Activated CD8-positive, alpha-beta T cell treated with anti-CD3 and anti-CD28 coated beads, Interleukin-2, amount 10 ng/mL, durations not matched to agents 7 days and 5 days (primary cell): ENCODE measurements at places on chromosomes 1 and 21.

DNA sequence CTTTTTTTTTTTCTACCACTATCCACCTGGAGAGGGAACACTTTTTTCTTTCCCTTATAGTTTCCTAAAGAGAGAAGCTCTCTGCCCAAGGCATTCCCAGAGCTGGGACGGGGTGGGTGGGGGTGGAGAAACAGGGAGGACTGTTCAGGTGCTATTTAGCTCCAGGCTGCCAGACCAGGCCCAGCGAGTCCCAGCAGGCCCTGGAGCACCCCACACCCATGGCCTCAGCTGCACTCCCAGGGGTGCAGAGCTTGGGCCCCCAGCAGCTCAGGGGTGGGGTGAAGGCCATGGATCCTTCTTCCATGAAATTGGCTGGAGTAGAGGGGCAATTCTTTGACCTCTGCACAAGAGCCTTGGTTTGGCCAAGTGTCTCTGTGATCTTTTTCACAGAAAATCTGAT lies 4.1 kb downstream of the ETV3L start:
- DNase-seq: no peak

DNA sequence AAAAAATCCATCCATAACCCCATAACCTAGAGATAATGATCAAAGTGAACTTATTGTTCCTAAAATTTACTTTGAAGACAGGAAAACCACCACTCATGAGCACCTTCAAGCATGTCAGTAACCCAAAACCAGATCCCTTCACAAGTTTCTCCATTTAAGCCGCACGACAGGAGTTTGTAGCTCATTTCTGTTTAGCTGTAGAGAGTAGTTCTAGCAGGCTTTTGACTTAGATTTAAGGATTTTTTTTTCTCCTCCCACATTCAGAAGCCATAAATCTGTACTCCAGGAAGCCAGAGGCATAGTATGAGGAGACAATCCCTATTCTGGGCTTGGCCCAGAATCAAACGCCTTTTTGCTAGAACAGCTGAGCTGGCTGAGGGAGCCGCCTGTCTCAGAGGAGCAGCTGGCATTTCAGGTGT lies 25.6 kb downstream of the TOMM20 start:
- peak; percentile 44 for DNase-seq

DNA sequence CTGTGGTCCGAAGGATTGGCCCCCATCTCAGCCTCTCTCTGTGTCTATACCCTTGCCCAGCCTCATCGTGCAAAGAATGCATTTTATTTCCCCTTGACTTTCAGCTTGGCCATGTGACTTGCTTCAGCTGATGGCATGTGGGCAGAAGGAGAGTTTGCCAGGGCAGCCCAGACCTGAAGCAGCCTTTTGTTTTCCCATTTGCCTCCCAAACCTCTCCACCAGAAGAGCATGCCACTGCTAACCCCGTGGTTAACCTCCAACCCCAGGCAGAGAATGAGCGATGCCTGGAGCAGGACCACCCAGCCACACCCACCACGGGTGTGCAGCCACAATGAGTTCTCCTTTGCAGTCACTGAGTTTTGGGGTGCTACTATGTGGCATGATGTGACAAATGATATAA lies 136.4 kb downstream of the SETD4 start:
- DNase-seq: no peak

- no peak for DNase-seq
Measured at GRCh38 chr1:239389703-239390102, 3.3 kb downstream of the CHRM3 start.

- DNase-seq: peak; percentile 64
Measured at GRCh38 chr1:66436378-66437135, 97.4 kb upstream of the SGIP1 start.

- DNase-seq: no peak
Measured at GRCh38 chr1:157405662-157406061, 146.7 kb downstream of the FCRL5 start.

DNA sequence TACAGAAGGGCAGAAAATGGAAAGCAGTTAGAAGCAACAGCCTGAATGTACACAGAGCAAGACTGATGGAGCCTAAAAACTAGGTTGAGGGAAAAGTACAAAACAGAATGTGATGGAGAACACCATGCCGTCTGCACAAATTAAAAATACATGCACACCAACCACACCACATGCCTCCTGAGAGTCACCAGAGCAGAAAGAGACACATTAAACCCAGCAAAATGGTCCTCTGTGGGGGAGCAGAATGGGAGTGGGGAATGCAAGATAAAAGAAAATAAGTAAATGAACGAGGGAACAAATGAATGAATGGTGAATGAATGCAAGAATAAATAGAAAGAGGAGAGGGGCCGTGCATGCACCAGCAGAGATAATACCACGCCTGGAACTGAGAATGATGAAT lies 24.1 kb downstream of the PADI2 start:
- no peak for DNase-seq
